ENCODE measurements at places on chromosomes 6 and 20. TPM values are rescaled to one million over a fixed set of nuclear protein-coding genes. Genes with fewer than 3 reads are reported as not detected.

MAPK14 gene
- total RNA-seq = 36.7 TPM

SLCO4A1 gene
- 12.3 TPM for total RNA-seq

CGAS gene
- total RNA-seq = 3.4 TPM

NTSR1 gene
- total RNA-seq = not detected

TNF gene
- 0.23 TPM for total RNA-seq

FAM83C gene
- total RNA-seq = 0.36 TPM

FOXA2 gene
- total RNA-seq = 0.59 TPM

ZNF341 gene
- 2.8 TPM for total RNA-seq

DEF6 gene
- total RNA-seq = 20.2 TPM

CCN2 gene
- 120 TPM for total RNA-seq

LY6G6D gene
- not detected for total RNA-seq

RFX6 gene
- not detected for total RNA-seq

OR2B6 gene
- total RNA-seq = not detected

CENPB gene
- total RNA-seq = 76.6 TPM

NHSL1 gene
- 10.7 TPM for total RNA-seq

CAGE1 gene
- total RNA-seq = 1.2 TPM

DZANK1 gene
- total RNA-seq = 7.1 TPM

ATP9A gene
- 118 TPM for total RNA-seq

PDYN gene
- not detected for total RNA-seq

PREX1 gene
- total RNA-seq = 37.9 TPM

GJA1 gene
- 95.6 TPM for total RNA-seq

MICB gene
- 5.5 TPM for total RNA-seq

SRSF12 gene
- total RNA-seq = 1.0 TPM

BIRC7 gene
- not detected for total RNA-seq

FILIP1 gene
- total RNA-seq = 3.3 TPM

ULBP2 gene
- total RNA-seq = 0.32 TPM

HUS1B gene
- 0.36 TPM for total RNA-seq

PAK1IP1 gene
- 36.7 TPM for total RNA-seq

PRICKLE4 gene
- total RNA-seq = 11.6 TPM

LIME1 gene
- total RNA-seq = 35.0 TPM

ELMO2 gene
- 117 TPM for total RNA-seq

ESR1 gene
- 5.6 TPM for total RNA-seq

TAF8 gene
- total RNA-seq = 35.4 TPM

POU5F1 gene
- 21.5 TPM for total RNA-seq

XKR7 gene
- 0.05 TPM for total RNA-seq

All from prostate gland (tissue), 2 donors.